Fibroblast of mammary gland (primary cell): ENCODE measurements at places on chromosomes 3 and 15.

GRCh38 chr3:136196401-136197158 lies 445 bp upstream of the MSL2 start:
- DNase-seq: peak; percentile 100

DNA sequence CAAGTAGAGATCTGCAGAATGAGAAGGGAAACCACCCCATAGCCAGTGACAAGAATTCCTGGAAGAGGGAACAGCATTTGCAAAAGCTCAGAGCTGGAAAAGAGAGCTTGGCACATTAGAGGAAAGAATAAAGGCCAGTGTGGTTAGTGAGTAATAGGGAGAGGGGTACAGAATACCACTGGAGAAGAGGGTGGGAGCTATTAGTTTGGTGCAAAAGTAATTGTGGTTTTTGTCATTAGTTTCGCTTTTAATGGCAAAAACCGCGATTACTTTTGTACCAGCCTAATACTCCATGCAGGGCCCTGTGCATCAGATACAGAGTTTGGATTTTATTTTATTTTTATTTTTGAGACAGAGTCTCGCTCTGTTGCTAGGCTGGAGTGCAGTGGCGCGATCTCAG lies 9.8 kb downstream of the SLC24A1 start:
- DNase-seq: no peak

DNA sequence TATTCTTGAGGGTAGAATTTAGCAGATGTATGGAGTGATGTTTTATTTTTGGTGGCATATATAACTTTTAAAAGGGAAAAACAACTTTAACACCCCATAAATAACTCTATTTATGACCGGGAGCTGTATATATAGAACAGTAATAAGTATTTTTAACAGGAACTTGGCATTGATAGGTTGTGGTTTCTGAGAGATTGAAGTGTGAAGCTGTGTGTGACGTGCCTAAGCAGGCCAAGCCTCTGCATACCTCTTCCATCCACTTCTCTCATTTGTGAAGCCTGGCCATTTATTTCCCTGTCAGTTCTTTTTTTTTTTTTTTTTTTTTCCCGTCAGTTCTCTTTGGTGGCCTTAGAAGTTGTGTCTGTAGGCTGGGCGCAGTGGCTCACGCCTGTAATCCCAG lies 23.0 kb downstream of the RBM5 start:
- DNase-seq: no peak

DNA sequence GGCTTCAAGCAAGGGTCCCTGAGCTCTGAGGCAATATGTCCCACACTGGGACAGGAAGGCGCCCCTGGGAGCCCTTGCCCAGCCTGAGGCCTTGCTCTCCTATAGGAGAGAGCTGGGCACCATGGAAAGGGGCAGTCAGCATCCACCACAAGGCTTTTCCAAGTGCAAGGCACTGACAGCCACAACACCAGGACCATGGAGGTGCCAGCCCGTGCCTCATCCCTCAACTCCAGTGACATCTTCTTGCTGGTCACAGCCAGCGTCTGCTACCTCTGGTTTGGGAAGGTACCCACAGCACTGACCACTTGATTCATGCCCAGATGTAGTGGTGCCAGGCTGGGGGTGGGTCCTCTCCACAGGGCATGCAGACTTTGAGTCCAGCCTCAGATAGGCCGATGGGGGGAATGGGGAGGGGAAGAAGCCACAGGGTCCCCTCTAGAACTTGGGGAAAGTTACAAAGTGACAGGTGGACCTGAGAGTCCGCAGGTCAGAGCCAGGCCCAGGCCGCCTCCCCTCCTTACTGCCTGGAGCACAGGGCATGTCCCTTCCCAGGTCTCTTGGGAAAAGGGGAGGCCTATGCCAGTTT lies 11.8 kb downstream of the VILL start:
- DNase-seq: no peak

GRCh38 chr15:90863987-90864386 lies 4.4 kb upstream of the FURIN start:
- no peak for DNase-seq

- no peak for DNase-seq
Observed at GRCh38 chr15:89161666-89162065, 59.7 kb downstream of the RLBP1 start.

DNA sequence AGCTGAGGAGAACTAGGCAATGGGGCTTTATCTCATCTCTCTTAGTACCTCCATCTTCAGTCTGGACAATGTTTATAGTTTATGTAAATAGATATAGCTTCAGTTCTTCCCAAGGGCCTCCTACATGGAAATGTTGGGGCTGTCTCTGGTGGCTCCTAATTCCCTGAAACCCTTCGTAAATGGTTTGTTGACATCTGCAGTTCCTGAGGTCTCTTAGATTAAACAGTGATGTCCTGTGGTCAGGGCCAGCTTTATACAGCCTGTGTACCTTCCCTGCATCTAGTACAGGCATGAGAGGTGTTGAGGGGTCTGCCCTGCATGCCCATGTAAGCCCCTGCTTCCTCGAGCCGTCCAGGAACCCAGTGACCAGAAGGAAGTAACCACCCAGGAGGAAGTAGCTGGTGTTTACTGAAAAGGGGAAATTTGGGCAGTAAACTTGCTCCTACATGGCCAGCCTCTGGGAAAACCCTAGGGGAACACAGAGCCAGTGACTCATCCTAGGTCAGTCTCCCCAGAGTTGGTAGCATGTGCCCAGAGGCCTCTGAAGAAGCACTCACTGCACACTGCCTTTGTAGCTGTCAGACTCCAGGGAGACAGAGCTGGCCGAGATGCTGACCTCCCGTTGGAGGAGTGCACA lies 4.7 kb upstream of the TBC1D2B start:
- DNase-seq: peak; percentile 42

DNA sequence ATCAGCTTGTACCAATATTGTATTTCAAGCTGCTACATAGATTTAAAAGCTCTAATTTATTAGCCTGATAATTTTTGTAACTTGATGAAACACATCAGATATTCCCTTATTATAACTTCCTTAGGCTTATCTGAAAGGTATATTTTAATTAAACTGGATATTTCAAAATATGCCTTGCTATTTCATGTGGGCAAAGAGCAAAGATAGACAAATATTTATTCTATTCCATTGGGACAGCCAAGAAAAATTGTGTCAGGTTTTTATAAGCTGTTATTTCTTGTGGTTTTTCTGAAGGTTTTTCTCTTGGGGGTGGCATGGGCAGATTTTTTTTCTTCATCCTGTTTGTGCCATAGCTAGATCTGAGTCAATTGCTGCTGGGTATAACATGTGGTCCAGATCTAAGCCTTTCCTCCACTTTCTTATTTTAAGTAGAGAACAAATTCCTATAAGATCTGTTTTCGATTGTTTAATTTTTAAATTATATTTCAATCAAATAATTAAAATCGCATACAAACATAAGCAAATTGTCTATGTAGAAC lies 249.5 kb downstream of the NAALADL2 start:
- DNase-seq: no peak

DNA sequence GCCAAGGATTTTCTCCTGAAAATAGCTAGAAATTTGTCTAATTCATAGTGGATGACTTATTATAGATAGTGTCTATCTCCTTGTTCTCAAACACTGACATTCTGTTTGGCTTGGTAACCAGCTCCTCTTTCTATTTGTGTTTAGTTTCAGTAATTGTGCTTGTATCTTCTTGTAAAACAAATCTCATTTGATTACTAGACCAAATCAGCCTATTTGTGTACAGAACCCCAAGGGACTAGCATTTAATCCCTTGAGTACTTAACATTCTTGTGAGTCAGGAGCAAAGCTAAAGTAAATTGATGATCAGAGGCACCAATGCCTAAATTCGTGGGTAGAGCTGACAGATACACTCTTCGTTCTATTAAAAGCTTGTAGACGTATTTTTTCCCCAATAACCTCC lies 306.5 kb upstream of the SLITRK3 start:
- DNase-seq: no peak

GRCh38 chr3:5390221-5390620 lies 202.7 kb downstream of the EDEM1 start:
- DNase-seq: no peak

DNA sequence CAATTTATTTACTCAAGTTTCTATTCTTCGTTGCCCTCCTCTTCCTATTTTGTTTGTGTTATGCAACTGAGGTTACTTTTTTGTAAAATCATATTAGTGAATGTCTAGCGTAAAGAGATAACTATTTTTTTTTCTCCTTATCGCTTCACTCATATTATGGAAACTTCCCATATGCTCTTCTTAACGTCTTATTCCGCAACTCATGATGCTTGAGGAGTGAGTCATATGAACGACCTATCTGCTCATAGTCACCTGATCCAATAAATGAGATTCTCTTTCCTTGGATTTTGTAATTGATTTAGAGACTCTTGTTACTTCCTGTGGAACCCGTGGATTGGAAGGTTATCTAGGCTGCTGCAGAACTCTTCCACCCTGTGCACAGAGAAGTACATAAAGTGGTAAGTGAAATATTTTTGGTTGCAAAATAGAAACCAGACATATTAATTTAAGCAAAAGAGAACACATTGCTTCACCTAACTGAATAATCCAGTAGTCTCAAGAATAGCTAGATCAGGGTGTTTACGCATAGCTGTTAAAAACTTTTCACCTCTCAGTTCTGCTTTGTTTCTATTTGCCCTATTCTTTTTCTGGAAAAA lies 719.3 kb upstream of the SGO1 start:
- peak; percentile 2 for DNase-seq

DNA sequence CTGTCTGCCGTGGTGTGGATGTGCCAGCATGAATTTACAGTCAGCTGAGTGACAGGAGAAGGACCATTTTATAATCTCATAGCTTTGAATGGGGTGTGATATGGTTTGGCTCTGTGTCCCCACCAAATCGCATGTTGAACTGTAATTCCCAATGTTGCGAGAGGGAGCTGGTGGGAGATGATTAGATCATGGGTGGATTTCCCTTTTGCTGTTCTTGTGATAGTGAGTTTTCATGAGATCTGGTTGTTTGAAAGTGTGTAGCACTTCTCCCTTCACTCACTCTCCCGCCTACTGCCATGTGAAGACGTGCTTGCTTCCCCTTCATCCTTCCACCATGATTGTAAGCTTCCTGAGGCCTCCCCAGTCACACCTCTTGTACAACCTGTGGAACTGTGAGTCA lies 111.9 kb upstream of the CHD2 start:
- no peak for DNase-seq

GRCh38 chr3:13782501-13782900 lies 97.4 kb downstream of the WNT7A start:
- DNase-seq: no peak

DNA sequence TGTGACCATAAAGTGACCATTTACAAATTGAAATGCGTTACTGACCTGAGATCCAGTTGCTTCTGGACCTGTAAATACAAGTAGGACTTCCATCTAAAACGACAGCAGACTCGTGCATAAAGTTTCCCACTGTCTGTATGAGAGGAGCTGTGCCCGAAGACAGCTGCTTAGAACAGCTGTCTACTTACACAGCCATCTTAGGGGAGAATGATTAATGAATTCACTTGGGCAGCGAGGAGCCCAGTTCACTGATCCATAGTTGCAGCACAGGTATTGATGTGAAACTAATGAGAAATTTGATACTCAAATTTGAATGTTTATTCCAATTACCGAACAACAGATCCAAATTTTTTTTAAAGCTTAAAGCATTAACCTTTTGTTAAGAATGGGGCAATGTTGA lies 748.1 kb downstream of the NR2F2 start:
- no peak for DNase-seq
